ENCODE measurements at places on chromosomes 4 and X.

DNA sequence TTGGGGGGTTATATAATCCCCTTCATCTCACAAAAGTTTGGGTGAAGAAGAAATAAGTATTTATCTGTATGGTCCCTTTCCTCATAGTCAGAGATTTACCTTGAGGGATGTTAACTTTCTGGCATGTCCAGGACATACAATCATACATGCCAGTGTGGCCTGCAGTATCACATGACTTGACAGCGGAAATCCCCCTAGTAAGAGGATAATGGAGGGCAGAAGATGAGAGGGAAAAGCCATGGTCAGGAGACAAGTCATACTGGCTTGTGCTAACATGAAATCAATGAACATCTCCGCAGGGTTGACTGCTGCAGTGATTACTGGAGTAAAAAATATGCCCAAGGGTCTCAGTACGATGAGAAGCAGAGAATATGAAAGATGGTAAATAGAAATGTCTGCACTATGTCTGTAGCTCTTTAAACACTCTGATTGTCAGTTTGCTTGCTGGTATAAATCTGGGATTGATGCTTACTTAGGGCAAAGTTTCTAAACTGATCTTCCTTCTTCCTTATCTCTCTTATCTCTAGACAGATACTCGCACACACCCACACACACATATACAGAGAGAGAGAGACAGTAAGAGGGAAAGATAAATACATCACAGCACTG lies 1385.6 kb upstream of the ADGRL3 start:
- no peak for DNase-seq

GRCh38 chr4:128841402-128841801 lies 31.9 kb downstream of the JADE1 start:
- no peak for DNase-seq

DNA sequence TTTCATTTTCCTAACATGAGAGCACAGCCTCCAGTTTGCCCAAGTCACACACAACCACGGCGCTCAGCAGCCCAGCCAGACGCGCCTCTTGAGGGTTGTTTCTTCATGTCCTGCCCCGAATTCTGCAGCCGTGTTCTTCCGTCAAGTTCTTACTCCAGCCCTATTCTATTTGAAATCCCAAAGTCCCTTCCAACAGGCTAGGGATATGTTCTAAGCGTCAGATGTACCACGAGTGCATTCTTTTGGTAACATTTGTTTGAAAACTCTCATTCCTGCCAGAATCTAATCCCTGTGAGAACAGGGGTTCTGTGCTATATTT lies 23.1 kb downstream of the ACSL1 start:
- DNase-seq = peak; percentile 21

GRCh38 chrX:153635788-153636668 lies 11.0 kb upstream of the DUSP9 start:
- DNase-seq = peak; percentile 7
